ENCODE measurements at places on chromosomes 4 and X. TPM values are rescaled to one million over a fixed set of nuclear protein-coding genes. Genes with fewer than 3 reads are reported as not detected.

DNA sequence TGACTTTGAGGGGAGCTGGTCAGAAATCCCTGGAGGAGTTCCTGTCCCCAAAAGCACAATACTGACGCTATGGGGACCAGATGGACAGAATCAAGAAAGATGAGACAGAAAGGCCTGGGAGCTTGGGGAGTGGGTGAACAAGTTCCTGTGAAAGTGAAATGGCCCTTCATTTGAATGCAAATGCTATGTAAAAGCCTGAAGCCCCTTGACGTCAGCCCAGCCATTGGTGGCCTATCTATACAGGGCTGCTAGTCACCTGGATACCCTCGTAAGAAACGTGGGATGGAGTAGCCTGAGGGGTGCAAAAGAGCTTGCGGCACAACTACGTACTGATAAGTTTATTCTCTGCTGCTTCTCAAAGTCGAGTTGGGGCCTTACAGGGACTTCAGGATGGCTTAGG lies at the start of gene CDX4:
Gene CDX4 (plus strand): TSS at position 223 of the 400 bp plus-strand sequence. CDS start 201 bp downstream, outside the sequence.
- DNase-seq, result no peak

- DNase-seq, result no peak
Observed at GRCh38 chr4:23881674-23882337, 8.0 kb downstream of the PPARGC1A start.

DNA sequence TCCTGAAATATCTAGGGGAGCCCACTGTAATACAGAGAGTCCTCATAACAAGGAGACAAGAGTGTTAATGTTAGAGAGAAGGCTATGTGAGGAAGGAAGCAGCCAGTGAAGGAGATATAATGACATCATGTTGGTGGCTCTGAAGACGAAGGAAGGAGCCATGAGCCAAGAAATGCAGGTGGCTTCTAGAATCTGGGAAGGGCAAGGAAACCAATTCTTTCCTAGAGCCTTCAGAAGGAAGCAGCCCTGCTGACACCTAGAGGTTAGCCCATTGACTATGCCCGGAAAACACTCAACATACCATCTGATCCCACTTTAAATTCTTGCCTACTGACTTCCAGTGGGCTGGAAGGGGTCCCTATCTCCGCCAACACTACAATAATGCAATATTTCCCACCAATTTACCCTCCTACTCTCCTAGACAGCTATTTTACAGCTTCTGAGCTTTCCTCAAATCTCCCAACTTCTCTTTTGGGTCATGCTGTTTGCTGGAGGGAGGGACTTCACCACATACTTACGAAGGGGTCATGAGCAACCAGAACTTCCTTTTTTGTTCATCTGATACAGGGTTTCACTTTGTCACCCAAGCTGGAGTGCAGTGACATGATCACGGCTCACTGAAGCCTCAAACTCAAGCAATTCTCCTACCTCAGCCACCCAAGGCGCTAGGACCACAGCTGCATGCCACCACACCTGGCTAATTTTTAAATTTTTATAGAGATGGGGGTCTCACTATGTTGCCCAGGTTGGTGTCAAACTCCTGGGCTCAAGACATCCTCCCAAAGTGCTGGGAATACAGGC lies 25.2 kb upstream of the G3BP2 start:
- peak; percentile 32 for DNase-seq

Gene P2RY4
- total RNA-seq, result 0.15 TPM

GRCh38 chr4:123643691-123644090 lies 247.1 kb downstream of the SPRY1 start:
- DNase-seq, result no peak

DNA sequence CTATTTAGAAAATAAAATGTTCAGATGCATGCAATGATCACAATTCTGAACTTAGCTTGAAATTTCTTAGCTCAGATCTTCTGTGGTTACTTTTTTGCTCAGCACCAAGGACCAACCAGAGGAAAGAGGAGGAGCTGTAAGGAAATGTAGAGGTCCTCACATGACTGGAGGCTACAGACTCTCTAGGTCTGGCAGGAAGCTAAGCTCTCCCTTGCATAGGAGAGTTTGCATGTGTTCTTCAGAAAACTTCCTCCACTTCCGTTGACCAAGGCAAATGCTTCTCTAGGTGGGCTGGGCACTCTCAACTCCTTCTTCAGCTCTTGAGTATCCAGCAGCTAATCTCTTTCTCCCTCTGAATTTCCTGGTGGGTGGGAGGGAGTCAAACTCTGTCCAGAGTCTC lies 119.6 kb downstream of the BTC start:
- DNase-seq, result no peak

- no peak for DNase-seq
Observed at GRCh38 chr4:100198061-100198460, 7.8 kb upstream of the DDIT4L start.

DNA sequence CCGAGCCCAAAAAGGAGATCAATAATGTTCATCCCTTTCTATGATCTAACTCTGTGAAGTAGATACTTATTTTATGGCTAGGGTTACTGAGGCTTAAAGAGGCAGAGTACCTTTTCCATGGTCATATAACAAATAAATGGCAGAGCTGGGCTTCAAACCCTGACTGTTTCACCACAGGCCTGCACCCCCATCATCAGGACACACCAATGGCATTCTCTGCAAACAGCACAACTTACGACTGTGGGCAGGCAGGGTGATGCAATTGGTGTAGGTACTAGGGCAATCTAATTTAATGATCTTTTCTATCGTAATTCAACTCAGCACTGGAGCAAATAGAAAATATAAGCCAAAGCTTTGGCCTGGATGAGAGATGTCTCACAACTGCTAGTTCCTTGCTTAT lies 118.8 kb upstream of the CBR4 start:
- DNase-seq, result no peak

DNA sequence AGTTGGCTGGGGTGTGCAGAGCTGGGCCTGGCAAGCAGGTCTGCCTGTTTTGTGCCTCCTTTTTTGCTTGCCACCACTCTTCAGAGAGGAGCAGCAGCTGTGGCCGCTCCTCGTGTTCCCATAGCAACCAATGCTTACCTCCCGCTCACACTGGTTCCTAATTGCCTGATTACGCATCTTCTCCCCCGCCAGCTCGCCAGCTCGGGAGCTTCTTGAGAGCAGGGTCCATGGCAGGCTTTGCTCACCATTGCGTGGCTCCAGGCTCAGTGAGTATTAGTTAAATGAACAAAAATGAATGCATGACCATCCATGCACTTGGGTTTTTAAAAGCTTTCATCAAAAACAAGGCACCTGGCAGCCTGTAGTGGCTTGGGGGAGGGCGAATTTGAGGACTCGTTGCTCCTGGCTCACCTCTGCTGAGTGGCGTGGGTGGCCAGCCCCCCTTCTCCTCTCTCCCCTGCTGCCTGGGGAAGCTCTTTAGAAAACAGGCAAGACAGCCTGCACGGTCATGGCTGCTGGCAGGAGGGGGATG lies 14.2 kb upstream of the PJA1 start:
- no peak for DNase-seq

Gene PGAM4
- total RNA-seq, result not detected

- no peak for DNase-seq
Observed at GRCh38 chr4:10659251-10659650, 25.3 kb downstream of the CLNK start.

Gene GNL3L
- 34.9 TPM for total RNA-seq

Gene NLGN3
- 0.90 TPM for total RNA-seq

- DNase-seq, result no peak
Observed at GRCh38 chr4:163606896-163607691, 112.6 kb downstream of the TMA16 start.

- DNase-seq, result no peak
Observed at GRCh38 chr4:121187206-121187605, 23.1 kb upstream of the TNIP3 start.

DNA sequence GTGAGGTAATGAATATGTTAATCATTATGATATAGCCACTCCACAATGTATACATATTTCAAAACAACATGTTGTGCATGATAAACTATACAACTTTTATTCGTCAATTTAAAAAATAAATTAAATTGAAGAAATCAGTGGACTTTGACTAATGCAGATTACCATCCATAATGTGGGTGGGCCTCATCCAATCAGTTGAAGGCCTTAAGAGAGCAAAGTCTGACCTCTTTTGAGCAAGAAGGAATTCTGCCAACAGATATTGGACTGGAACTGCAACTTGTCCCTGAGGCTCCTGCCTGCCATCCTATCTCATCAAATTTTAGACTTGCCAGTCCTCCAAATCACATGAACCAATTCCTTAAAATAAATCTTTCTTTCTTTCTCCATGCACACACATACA lies 57.4 kb upstream of the SLC16A2 start:
- no peak for DNase-seq

- DNase-seq, result no peak
Observed at GRCh38 chr4:25011135-25011866, 19.4 kb downstream of the LGI2 start.

DNA sequence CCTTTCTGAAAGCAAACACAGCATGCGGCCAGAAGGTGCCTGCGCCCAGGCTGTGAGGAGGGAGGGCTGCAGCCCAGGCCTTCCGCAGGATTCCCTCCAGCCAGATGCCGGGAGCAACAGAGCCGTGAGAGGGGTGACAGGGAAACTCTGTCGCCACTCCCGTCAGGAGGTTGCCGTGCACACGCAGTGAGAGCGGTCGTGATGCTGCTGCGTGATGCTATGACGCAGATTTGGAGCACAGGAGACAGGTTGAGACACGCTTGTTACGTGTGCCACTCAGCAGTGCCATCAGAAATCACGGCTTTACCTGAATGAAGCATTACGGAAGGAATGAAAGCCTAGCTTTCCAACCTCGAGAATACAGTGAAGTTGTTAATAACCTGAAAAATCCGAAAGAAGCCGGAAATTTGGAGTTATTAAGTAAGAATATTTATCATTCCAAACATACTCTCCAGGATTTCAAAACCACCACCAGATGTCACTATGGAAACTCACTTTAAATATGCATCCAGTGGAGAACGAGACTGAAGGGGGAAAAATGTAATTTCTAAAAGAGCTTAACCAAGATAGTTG lies 54.4 kb downstream of the FAT1 start:
- DNase-seq, result no peak

GRCh38 chrX:129025376-129025775 lies 497.9 kb downstream of the SMARCA1 start:
- no peak for DNase-seq

Gene OPHN1
- total RNA-seq, result 0.30 TPM

- DNase-seq, result no peak
Observed at GRCh38 chr4:3655963-3656362, 110.2 kb upstream of the ADRA2C start.

Gene SERTM2
- total RNA-seq, result not detected

Gene CPZ
- 0.75 TPM for total RNA-seq

GRCh38 chrX:133794126-133794525 lies 191.3 kb downstream of the GPC3 start:
- DNase-seq, result no peak

Gene APLN
- total RNA-seq, result 0.15 TPM

Gene PAGE4
- not detected for total RNA-seq

Gene PF4V1
- not detected for total RNA-seq

Gene ZNF711
- 0.30 TPM for total RNA-seq

Gene RAB9B
- 0.35 TPM for total RNA-seq

DNA sequence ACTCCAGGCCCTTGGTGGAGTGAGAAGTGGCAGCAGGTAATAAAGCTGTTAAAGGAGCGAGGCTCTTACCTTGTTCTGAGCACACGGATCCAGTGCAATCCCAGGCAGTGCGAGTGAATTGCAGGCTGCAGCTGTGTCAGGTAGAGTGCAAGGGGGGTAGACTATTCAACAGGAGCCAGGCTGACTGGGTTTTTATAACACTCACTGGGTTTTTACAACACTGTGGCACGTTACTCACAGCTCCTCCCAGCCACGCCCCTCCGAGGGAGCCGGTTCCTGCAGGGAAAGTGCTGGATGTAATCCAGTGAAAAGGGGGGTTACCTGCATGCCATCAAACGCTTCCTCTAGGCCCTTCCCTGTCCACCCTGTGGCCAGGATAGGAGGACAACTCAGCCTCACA lies 358 bp downstream of the FGFBP1 start:
- no peak for DNase-seq

DNA sequence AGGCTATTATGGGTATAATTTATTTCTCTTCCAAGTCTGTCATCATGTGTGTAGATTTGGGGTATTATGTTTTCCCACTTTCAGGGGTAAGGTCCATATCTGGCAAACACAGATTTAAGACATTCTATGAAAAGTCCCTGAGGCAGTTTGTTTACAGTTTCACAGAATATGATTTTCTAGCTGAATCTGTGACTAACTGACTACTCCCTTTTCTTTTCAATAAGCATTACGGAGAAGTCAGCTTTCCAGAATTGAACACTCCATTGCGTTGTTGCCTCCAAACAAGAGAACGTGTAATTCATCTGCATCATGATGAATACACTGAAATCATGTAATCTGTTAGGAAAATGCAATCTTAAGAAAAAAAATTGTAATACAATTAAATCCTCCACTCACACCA lies 226.7 kb upstream of the SFRP2 start:
- no peak for DNase-seq

DNA sequence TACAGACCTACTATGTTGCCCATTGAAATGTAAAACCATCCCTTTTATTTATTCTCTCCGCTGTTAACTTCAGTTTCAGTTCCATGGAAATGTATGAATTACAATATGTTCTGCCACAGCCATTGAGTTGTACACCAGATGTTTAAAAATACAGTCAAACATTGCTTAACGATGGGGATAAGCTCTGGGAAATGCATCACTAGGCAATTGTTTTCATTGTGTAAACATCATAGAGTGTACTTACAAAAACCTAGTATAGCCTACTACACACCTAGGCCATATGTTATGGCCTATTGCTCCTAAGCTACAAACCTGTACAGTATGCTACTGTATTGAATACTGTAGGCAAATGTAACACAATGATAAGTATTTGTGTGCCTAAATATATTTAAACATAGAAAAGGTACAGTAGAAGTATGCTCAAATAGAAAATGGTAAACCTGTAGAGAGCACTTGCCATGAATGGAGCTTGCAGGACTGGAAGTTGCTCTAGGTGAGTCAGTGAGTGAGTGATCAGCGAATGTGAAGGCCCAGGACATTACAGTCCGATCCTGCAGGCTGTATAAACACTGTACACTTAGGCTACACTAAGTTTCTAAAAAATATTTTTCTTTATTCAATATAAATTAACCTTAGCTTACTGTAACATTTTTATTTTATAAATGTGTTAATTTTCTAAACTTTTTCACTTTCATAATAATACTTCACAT lies 2.7 kb upstream of the PF4V1 start:
- DNase-seq, result no peak

DNA sequence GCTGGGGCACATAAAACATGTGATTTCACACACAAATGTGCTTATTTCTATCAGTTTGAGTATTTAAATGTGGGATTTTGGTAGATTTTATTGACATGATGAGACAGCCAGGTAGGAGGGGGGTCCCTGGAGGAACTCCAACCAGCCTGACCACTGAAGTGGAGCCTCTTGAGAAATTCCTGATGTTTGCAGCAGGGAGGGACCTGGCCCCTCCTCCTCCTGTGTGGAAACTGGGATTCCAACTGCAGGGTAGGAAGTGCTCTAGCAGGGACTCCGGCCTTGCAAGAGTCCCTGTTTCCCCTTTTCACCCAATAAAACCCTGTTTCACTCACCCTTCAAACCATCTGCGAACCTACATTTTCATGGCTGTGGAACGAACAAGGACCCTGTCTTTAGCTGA lies 2224.0 kb upstream of the AGA start:
- no peak for DNase-seq

GRCh38 chrX:10981506-10981905 lies 129.6 kb upstream of the HCCS start:
- DNase-seq, result no peak
